ENCODE measurements at places on chromosomes 2 and 18.

- no peak for DNase-seq
Observed at GRCh38 chr2:25257032-25257552, 84.6 kb downstream of the DNMT3A start.

- no peak for DNase-seq
Observed at GRCh38 chr18:79458131-79458838, 62.6 kb downstream of the NFATC1 start.

- no peak for DNase-seq
Observed at GRCh38 chr18:54696616-54697293, 105.7 kb downstream of the DYNAP start.

DNA sequence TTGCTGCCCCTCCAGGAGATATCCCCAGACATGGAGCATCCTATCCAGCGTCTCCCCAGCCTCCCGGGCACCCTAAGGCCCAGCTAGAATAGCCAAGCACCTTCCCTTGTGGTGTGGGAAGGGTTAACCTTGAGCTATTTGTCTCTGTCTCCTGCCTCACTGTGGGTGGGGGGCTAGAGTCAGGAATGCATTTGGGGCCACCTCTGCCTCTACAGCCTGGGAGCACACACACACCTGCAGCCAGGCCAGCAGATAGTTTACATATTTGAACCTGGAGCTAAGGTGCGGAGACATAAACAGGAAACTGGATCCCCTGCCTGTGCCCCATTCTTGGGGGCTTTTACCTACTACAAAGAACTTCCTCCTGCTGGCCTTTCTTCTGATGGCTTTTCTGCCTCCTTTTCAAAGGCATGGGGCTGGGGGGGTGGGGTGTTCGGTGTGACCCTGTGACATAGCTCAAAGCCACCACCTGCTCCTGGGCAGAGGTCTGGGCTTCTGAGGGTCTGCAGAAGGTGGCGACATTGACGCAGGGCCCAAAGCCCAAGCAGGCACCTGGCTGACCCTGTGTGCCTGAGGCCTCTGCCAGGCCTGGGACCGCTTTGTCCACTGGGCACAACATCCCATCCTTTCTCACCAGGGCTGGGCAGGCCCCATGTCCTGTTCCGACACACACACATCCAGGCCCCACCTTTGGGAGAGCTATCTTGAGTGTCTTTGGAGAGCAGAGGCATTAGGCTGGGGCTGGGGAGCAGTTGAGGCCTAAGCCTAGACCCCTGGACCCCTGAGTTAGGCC is 34.2 kb downstream of the EMX1 start:
- DNase-seq: no peak

- DNase-seq: no peak
Observed at GRCh38 chr2:122481244-122481622, 725.8 kb downstream of the TSN start.

- no peak for DNase-seq
Observed at GRCh38 chr18:31245820-31246219, 72.1 kb upstream of the DSG1 start.

DNA sequence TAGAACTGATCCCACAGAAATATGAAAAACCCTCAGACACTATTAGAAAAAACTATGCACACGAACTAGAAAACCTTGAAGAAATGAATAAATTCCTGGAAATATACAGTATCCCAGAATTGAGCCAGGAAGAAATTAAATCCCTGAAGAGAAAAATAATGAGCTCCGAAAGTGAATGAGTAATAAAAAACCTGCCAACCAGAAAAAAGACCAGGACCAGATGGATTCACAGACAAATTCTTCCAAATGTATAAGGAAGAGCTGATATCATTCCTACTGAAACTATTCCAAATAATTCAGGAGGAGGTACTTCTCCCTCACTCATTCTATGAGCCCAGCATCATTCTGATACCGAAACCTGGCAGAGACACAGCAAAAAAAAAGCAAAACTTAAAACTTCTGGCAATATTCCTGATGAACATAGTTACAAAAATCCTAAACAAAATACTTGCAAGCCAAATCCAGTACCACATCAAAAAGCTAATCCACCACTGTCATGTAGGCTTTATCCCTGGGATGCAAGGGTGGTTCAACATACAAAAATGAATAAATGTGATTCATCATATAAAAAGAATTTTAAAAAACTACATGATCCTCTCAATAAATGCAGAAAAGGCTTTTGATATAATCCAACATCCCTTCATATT is 1397.6 kb upstream of the DDX18 start:
- DNase-seq: no peak

Measured in activated naive CD4-positive, alpha-beta T cell (primary cell).